T-helper 17 cell (primary cell): ENCODE measurements at places on chromosomes 16 and 17. TPM values are rescaled to one million over a fixed set of nuclear protein-coding genes. Genes with fewer than 3 reads are reported as not detected.

DNA sequence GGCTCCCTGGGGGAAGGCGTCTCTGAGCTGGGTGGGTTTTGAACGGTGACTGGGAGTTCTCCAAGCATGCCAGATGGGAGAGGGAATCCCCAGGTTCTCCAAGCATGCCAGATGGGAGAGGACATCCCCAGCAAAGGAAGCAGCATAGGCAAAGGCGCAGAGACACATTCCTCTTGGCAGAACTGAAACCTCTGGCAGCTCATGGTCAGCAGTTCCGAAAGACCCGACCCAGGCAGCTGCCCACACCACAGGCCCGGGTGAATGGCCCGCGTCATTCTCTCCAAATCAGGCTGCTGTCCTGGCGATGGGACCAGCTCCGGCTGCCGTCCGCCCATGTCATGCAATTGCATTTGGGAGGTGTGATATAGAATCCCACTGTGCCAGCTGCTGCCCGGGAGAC lies 8.0 kb downstream of the ZNF469 start:
- H3K4me3 ChIP-seq: no peak overlapping the region
- H3K4me1 ChIP-seq: peaks cover 2% of the 10 kb centered on the region
- H3K36me3 ChIP-seq: no peaks in the 10 kb centered on the region
- peaks cover 41% of the 10 kb centered on the region for H3K27me3 ChIP-seq

GRCh38 chr17:76556765-76557367 lies 17.0 kb downstream of the PRCD start:
- peak; percentile 49 for DNase-seq
- no peaks in the 10 kb centered on the region for H3K27me3 ChIP-seq
- H3K4me3 ChIP-seq: peak overlapping the region; percentile 99
- peak overlapping the region; percentile 100 for H3K27ac ChIP-seq
- H3K4me1 ChIP-seq: peaks cover 47% of the 10 kb centered on the region
- peaks cover 5% of the 10 kb centered on the region for H3K36me3 ChIP-seq

DNA sequence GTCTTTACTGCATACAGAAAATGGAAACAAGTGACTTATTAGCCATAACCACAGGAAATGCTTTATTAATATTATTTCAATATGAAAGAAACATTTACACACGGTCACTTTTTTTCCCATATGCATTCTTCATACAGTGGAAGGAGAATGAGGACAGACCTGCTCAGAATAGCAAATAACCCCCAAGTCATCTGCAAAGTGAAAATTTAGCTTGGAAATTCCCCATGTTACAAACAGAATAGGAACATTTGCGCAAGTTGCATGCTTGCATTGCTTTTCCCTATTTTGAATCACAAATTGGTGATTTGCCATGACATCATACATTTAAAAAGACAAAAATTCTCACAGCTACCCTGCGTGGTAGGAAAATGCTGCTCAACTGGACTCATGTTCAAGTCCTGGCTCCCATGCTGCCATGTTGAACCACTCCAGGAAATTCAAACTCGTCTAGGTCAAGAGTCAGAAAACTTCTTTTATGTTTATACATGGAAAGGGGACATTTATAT lies 102.0 kb downstream of the GP2 start:
- peaks cover 5% of the 10 kb centered on the region for H3K27me3 ChIP-seq
- no peak for DNase-seq
- H3K27ac ChIP-seq: no peak overlapping the region
- H3K36me3 ChIP-seq: no peaks in the 10 kb centered on the region
- no peaks in the 10 kb centered on the region for H3K4me1 ChIP-seq

The KRT9 gene
- not detected for total RNA-seq
